NCI-H1436 (cell line): ENCODE measurements at places on chromosomes 7 and 10.

- no peak for DNase-seq
Observed at GRCh38 chr7:16203065-16203464, 218.3 kb downstream of the CRPPA start.

- no peak for DNase-seq
Observed at GRCh38 chr10:103077491-103078308, 115.4 kb downstream of the NT5C2 start.

DNA sequence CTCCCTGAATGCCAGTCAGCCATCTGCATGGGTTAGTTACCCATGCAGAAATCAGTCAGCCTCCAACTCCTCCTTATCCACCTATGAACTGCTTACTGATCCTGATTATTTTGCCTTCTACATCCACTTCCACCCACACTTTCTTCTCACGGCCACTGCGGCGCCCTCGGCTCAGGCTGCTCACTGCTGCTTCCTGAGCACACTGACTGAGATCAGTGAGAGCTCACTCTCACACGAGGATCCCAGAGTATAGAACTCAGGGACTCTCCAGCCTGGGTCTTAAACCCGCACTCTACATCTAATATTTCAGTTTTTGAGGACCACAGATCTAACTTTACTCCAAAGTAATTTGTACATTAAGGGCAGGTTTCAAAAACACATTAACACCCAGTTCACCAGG lies 64.4 kb downstream of the GRB10 start:
- no peak for DNase-seq

DNA sequence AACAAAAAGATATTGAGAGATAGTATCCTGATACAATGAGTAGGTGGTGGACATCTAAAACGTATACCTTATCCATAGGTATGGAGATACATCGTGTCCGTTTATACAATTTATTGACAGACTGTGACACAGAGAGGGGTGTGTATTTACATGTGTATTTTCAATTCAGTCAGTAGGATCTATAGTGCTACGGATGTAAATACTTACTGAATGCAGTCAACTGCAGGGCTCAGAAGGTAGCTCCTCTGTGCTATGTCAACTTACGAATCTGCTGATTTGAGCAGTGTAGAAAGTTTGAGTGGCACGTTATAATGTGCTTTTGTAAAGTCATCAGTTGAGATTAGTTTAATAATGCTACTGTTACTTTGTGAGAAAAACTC lies 626 bp downstream of the ZNF804B start:
- no peak for DNase-seq

GRCh38 chr10:96758423-96758822 lies 38.1 kb upstream of the PIK3AP1 start:
- no peak for DNase-seq

DNA sequence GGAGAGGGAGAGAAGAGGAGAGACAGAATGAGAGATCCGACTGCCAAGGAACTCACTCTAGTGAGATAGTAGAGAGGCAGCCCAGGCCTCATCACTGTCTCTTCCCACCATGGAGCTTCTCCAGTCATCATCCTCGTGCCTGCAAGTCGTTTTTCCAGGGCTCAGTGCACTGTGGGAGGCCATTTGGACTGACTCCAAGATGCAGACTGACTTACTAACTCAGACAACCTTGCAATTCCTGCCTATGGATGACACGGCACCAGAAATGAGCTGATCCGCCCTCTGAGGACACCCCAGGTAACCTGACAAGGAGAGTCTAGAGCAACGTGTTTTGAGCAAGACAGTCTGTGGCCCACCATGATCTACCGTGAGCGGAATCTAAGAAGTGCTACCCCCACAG lies 154.9 kb downstream of the GLI3 start:
- DNase-seq = no peak

DNA sequence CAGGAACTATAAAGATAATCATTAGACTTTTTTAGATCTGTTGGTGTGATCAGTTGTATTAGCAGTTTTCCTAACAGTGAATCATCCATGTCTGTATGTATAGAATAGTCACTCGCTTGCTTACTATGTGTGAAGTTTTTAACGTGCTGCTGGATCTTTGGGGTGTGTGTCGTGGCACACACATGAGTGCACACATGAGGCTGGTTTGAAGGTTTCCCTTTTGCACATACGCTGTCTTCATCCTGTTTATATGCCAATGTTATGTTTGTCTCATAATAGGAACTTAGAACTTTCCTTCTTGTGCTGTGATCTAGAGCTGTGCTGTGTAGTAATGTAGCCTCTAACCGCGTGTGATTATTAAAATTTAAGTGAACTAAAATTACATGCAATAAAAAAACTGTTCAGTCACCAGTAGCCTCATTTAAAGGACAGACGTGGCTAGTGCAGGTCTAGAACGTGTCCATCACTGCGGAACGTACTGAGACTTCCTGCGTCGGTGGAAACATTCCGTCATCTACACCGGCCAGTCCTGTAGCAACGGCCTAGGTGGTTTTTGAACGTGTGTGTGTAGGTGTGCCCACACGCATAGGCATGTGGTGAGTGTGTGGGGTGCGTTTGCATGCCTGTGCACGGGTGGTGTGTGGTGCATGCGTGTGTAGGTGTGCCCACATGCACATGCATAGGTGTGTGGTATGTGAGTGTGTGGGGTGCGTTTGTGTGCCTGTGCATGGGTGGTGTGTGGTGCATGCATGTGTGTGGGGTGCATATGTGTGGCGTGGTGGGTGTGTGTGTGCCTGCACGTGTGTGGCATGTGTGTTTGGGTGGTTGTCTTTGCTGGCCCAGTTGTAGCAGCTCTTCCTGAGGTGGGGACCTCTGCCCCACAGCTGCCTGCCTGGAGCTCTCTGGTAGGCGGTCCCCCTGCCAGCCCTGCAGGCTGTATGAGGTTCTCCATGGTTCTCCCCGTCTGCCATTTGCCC lies 56.6 kb downstream of the INPP5A start:
- no peak for DNase-seq

GRCh38 chr10:132326344-132326889 lies 5.6 kb upstream of the LRRC27 start:
- DNase-seq = no peak

DNA sequence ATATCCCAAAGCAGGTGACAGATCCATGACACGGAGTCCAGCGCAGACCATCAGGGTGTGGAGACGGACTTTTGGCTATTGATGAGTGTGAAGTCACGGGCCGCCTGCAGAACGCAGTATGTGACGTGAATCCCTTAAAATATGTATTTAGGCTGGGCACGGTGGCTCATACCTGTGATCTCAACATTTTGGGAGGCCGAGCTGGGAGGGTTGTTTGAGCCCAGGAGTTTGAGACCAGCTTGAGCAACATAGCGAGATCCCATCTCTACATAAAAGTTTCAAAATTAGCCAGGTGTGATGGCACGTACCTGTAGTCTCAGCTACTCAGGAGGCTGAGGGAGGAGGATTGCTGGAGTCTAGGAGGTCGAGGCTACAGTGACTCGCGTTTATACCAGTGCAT lies 1.9 kb upstream of the AMZ1 start:
- DNase-seq = no peak

DNA sequence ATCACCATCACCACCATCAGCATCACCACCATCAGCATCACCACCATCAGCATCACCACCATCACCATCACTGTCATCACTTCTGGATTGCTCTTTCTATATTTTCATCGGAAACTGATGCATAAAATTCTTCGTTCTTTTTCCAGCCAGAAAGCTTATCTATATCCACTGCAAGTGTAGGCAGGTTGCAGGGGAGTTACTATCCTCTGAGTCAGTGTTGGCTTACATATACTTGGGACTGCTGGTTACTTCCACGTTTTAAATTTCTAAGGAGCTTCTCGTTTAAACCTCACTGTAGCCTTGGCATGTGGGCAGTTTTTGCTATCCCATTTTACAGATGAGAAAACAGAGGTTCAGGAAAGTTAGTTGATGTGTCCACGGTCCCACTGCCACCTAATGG lies 66.1 kb downstream of the FOXL3 start:
- DNase-seq = no peak

- DNase-seq = no peak
Observed at GRCh38 chr7:150874401-150875198, 22.3 kb downstream of the AOC1 start.
